Activated B cell treated with CpG ODN at 0.5 μM for 24 hours (primary cell): ENCODE measurements at places on chromosomes 4 and X. TPM values are rescaled to one million over a fixed set of nuclear protein-coding genes. Genes with fewer than 3 reads are reported as not detected.

Gene RPL36A
- total RNA-seq: 234 and 287 TPM in 2 replicates

Gene GAGE13
- total RNA-seq: not detected in 2 replicates

Gene CNKSR2
- total RNA-seq: 15.6 and 15.7 TPM in 2 replicates

DNA sequence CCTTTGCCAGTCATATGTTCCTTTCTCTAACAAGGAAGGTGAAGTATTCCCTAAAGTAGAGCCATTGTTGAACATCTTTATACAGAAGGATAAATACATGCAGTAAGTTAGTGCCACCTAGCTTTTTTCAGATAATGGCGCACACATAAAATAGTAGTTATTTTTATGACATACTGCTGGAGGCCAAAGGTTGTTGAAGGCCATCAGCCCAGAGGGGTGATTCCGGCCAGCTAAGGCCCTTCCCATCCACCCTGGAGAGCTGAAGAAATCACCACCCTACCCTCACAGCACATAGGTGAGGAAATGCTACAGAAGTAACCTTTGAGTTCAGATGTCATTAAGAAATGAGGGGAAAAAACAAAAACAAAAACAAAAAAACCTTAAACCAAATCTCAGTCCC, 102.2 kb upstream of the MAP3K15 start:
- DNase-seq: no peak

- DNase-seq: peak; percentile 12
Measured at GRCh38 chr4:8908206-8908893, 36.7 kb upstream of the HMX1 start.

- DNase-seq: peak; percentile 91
Measured at GRCh38 chr4:153344131-153345011, at the start of gene MND1. Gene MND1, plus strand, starts transcription at chr4:153344688. Its CDS starts 50 bp downstream, at chr4:153344738.

DNA sequence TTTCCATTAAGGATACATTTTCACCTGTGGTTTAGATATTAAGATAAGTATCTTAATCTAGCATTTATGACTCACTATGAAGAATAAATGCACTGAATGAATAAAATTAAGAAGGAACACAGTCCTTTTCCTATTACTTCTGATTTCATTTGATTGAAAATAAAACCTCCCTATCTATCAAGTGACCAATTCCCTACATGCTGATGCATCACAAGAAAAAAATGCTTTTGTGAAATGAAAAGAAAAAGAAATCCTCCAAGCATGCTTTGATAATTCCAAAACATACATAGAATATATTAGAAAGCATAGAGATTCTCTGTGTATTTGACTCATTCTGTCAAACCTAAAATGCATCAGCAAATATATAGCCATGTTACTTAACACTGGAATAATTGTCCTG, 37.1 kb downstream of the PCDH10 start:
- DNase-seq: no peak

DNA sequence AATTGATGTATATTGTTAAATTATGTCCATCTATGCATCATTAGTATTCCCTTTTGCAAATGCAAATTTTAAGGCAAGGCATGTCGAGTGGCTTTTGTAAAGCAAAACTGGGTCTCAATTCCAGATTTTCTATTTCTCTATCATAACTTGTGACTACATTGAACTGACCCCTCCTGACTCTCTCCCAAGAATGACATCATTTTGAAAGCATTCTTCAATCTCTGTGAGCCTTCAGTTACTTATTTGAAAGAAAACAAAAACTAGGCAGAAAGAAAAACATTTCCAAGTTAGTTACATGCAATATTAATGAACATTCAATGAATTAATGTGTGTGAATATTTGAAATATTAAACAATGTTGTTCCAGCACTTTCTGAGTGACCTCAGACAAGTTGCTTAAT, 314.3 kb upstream of the CLNK start:
- DNase-seq: no peak

- DNase-seq: no peak
Measured at GRCh38 chr4:25651682-25652081, 4.0 kb upstream of the SLC34A2 start.

DNA sequence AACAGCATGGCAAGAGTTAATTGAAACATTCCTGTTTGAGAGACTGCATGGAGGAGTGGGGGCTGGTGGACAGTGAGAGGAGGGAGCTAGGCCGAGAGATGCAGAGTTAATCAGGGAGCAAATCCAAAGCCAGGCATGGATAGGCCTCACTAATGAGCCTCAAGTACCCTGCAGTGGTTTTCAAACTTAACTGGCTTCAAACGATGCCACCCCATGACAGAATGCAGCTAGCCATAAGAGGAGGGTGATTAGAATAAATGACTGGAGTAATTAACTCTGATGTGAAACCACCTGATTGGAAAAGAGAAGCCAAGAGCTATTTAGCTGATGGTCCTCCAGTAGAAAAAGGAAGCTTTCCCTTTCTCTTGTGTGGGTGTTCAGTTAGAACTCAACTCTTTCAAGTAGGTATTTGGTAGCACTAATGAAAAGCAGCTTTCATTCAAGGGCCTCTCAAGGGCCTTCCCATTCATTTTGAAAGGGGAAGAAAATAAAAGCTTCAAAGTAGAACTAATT, 215.4 kb upstream of the MAB21L2 start:
- DNase-seq: no peak

- DNase-seq: no peak
Measured at GRCh38 chr4:80078346-80079092, 5.5 kb upstream of the ANTXR2 start.

DNA sequence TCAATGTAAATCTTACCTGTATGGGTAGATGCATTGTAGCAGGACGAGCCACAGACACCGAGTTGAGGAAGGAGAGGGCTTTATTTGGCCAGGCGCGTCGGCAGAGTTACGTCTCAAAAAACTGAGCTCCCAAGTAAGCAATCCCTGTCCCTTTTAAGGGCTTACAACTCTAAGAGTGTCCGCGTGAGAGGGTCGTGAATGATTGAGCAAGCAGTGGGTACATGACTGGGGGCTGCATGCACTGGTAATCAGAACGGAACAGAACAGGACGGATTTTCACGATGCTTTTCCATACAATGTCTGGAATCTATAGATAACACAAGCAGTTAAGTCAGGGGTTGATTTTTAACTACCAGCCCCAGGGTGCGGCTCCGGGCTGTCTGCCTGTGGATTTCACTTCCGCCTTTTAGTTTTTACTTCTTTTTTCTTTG, 524.9 kb upstream of the HTR2C start:
- DNase-seq: no peak

GRCh38 chrX:150086371-150086770, 148.1 kb upstream of the EOLA2 start:
- DNase-seq: no peak

GRCh38 chr4:128787509-128788311, 21.8 kb upstream of the JADE1 start:
- DNase-seq: no peak

DNA sequence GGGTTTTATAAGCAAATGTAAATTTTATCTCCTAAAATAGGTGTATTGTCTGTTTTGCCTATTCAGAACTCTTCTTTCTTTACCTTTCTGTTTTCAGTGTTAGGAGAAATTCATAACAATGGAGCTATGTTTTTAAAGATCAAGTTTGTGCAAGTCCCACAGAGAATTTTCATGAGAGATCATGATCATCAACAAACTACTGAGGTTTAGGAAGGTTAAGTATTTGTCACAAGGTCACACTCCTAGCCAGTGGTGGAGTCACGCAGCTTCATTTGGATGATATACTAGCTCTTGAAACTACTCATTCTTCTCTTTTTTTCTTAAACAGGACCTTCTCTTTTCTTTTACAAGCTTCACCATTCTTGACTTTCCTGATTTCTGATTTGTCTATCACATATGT, 892.6 kb upstream of the FRG1 start:
- DNase-seq: no peak
